A549 (cell line): ENCODE measurements at places on chromosomes 7 and 10.

GRCh38 chr10:123643315-123643714, 22.8 kb upstream of the GPR26 start:
- no peak for DNase-seq

GRCh38 chr10:9613338-9614075, 1404.2 kb upstream of the CELF2 start:
- no peak for DNase-seq

- peak; percentile 29 for DNase-seq
Observed at GRCh38 chr10:73398024-73398423, 15.8 kb downstream of the ANXA7 start.

- DNase-seq, result peak; percentile 77
Observed at GRCh38 chr7:112481833-112482670, 1.3 kb downstream of the LSMEM1 start.

GRCh38 chr7:151248346-151249033, at the start of gene SMARCD3:
Gene SMARCD3 (minus strand): TSS chr7:151248694. CDS start chr7:151248562, 132 bp downstream.
- DNase-seq, result peak; percentile 51

DNA sequence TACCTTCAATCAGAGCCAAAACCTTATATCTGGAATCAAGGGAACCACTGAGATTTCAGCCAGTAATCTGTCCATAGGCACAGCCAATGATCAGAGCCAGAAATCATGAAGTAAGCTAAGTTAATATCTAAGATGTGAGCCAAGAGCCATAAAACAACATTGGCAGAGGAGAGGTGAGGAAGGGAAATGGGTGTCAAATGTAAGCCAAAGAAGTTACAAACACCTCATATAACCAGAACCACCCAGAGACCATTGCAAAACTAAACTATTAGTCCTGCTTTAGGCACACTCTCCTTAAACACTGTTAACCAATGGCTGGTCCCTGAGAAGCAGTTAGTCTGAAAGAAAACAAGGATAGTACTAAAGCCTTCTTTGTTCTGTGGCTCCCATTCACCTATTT, 173.1 kb downstream of the HPSE2 start:
- DNase-seq, result no peak
